A549 treated with GW870086 at 1 μM for 4 hours (cell line): ENCODE measurements at places on chromosomes 5 and 9. TPM values are rescaled to one million over a fixed set of nuclear protein-coding genes. Genes with fewer than 3 reads are reported as not detected.

The KCNV2 gene
- not detected in 5 replicates for total RNA-seq

The SMARCA2 gene
- 17.0 to 26.3 TPM (median 25.0 TPM) in 5 replicates for total RNA-seq

The FREM1 gene
- not detected in 5 replicates for total RNA-seq

The BRD8 gene
- 41.9 to 53.8 TPM (median 45.5 TPM) in 5 replicates for total RNA-seq

The INSYN2B gene
- 0.37 to 0.71 TPM (median 0.39 TPM) in 5 replicates for total RNA-seq

The SIL1 gene
- 23.4 to 27.9 TPM (median 25.4 TPM) in 5 replicates for total RNA-seq

The TMC1 gene
- total RNA-seq, result 0.06 to 0.29 TPM (median 0.13 TPM) in 3 of 5 replicates, not detected in the others

The PCDHB16 gene
- 0.05 to 0.15 TPM (median 0.06 TPM) in 4 of 5 replicates, not detected in the other for total RNA-seq

The FAM163B gene
- total RNA-seq, result not detected in 5 replicates

The IL5 gene
- total RNA-seq, result not detected in 5 replicates

The NR2F1-AS1 gene
- 3.2 to 5.2 TPM (median 4.3 TPM) in 5 replicates for total RNA-seq

The IFNB1 gene
- total RNA-seq, result not detected in 5 replicates

The GFM2 gene
- total RNA-seq, result 18.1 to 25.7 TPM (median 23.4 TPM) in 5 replicates

The PCDHGA12 gene
- not detected in 5 replicates for total RNA-seq

The DBH gene
- not detected in 5 replicates for total RNA-seq

The C5orf52 gene
- total RNA-seq, result not detected in 5 replicates

The MCC gene
- total RNA-seq, result 0.19 to 0.33 TPM (median 0.20 TPM) in 5 replicates

The PCDHGA8 gene
- 0.02 to 0.13 TPM (median 0.07 TPM) in 3 of 5 replicates, not detected in the others for total RNA-seq

The PPIP5K2 gene
- total RNA-seq, result 15.3 to 22.8 TPM (median 22.5 TPM) in 5 replicates

The SLC34A1 gene
- total RNA-seq, result not detected in 5 replicates

The NNT gene
- total RNA-seq, result 11.3 to 11.7 TPM (median 11.6 TPM) in 5 replicates

The POLK gene
- 7.3 to 13.0 TPM (median 10.7 TPM) in 5 replicates for total RNA-seq

The MEGF10 gene
- total RNA-seq, result not detected in 5 replicates

The SLF1 gene
- total RNA-seq, result 6.8 to 10.5 TPM (median 9.1 TPM) in 5 replicates

The NPR3 gene
- 15.9 to 22.0 TPM (median 20.7 TPM) in 5 replicates for total RNA-seq

The CCDC192 gene
- total RNA-seq, result not detected in 5 replicates

The COL5A1 gene
- 28.5 to 55.9 TPM (median 48.7 TPM) in 5 replicates for total RNA-seq

The SLC36A2 gene
- total RNA-seq, result not detected in 5 replicates

The TPD52L3 gene
- not detected in 5 replicates for total RNA-seq

The DRD1 gene
- total RNA-seq, result 0.13 to 0.23 TPM (median 0.17 TPM) in 5 replicates

The RNF183 gene
- 0.19 TPM in 1 of 5 replicates, not detected in the others for total RNA-seq

The WNK2 gene
- total RNA-seq, result 4.1 to 9.0 TPM (median 6.2 TPM) in 5 replicates

The ARHGEF39 gene
- 12.4 to 18.1 TPM (median 16.3 TPM) in 5 replicates for total RNA-seq

The PTPRD gene
- 0.10 to 0.25 TPM (median 0.16 TPM) in 5 replicates for total RNA-seq

The JAK2 gene
- 1.9 to 3.5 TPM (median 3.0 TPM) in 5 replicates for total RNA-seq

The COL23A1 gene
- not detected in 5 replicates for total RNA-seq

The SQSTM1 gene
- total RNA-seq, result 870 to 1,460 TPM (median 931 TPM) in 5 replicates

The EGFLAM gene
- 0.11 to 0.51 TPM (median 0.17 TPM) in 5 replicates for total RNA-seq
